Psoas muscle (tissue), 8 donors: ENCODE measurements at places on chromosomes 5 and 9. TPM values are rescaled to one million over a fixed set of nuclear protein-coding genes. Genes with fewer than 3 reads are reported as not detected.

The PCDHB2 gene
- total RNA-seq, result 0.88 TPM

The LECT2 gene
- total RNA-seq, result not detected

The STC2 gene
- 2.1 TPM for total RNA-seq

The CCNJL gene
- 1.3 TPM for total RNA-seq

The FAM163B gene
- total RNA-seq, result not detected

The MARCHF3 gene
- 9.2 TPM for total RNA-seq

The LVRN gene
- 0.64 TPM for total RNA-seq

The PHF24 gene
- not detected for total RNA-seq

The CTNND2 gene
- 0.13 TPM for total RNA-seq

The PRDM9 gene
- total RNA-seq, result not detected

The AQP3 gene
- 5.3 TPM for total RNA-seq

The SPOCK1 gene
- total RNA-seq, result 52.7 TPM

The ACTBL2 gene
- total RNA-seq, result not detected

The SLC6A18 gene
- not detected for total RNA-seq

The TGFBI gene
- 28.9 TPM for total RNA-seq

The PCDHA1 gene
- not detected for total RNA-seq

The SAPCD2 gene
- total RNA-seq, result 0.10 TPM

The OXCT1 gene
- total RNA-seq, result 21.4 TPM

The PDE8B gene
- total RNA-seq, result 2.9 TPM

The USP20 gene
- total RNA-seq, result 17.7 TPM

The FUT7 gene
- total RNA-seq, result not detected

The ORM2 gene
- total RNA-seq, result not detected

The TAS2R1 gene
- not detected for total RNA-seq

The NIPAL4 gene
- 0.42 TPM for total RNA-seq

The C9orf153 gene
- total RNA-seq, result 0.36 TPM

The ISL1 gene
- total RNA-seq, result not detected

The SECISBP2 gene
- total RNA-seq, result 36.9 TPM

The TJP2 gene
- total RNA-seq, result 18.5 TPM

The FSTL4 gene
- 0.27 TPM for total RNA-seq

The ITGA1 gene
- 19.6 TPM for total RNA-seq

The NDUFS4 gene
- 103 TPM for total RNA-seq

The SHOC1 gene
- total RNA-seq, result not detected

The NFIB gene
- 46.0 TPM for total RNA-seq

The GABRP gene
- not detected for total RNA-seq

The BAAT gene
- 0.30 TPM for total RNA-seq

The FANCC gene
- total RNA-seq, result 2.1 TPM

The TNFSF8 gene
- total RNA-seq, result 1.6 TPM
